Activated CD4-positive, alpha-beta T cell treated with anti-CD3 and anti-CD28 coated beads, Interleukin-10, Interleukin-2, amounts not matched to agents 100 ng/mL and 50 ng/mL, durations not matched to agents 16 hours and 8 hours (primary cell): ENCODE measurements at places on chromosomes 3 and 15.

DNA sequence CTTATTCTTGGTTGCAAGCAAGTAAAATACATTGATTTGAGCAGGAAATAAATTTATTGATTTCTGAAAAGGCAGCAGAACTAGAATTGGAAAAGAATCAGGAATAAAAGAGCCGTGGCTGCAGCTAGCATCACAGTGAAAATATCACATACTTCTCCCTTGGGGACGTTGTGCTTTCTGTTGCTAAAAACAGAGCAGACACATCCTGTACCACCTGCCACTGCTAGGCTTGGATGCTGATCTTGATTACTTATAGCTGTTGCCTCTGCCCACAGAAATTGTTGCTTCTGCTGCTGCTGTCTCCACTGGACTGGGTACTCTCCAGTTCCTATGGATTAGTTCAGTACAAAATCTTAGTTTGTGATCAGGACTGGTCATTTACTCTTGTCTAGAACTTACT, 283.8 kb downstream of the C3orf38 start:
- DNase-seq: no peak

- peak; percentile 18 for DNase-seq
Observed at GRCh38 chr3:192772240-192772894, 45.0 kb upstream of the FGF12 start.

DNA sequence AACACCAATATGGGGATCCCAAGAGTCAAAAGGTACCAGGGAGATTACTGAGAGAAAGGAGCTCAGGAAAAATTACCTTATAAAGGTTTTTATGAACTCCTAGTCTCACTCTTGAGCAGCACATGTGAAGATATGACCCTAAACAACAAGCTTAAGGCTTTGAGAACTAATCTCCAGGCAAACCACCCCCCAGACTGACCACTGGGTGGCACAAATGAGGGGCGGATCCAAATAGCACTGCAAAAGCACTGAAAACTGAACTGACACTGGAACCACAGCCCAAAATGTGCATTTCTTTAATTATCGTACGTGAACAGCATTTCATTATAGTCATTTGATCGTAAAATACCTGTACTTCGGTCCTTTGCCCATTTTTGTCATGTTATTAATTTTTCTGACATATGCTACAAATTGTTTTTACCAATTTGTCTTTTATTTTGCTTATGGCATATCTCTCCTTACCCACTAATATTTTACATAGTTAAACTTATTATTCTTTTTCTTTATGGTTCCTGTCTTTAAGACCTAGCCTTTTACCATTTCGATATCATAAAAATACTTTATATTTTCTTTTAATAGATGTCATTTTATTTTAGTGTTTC, 31.5 kb upstream of the TFDP2 start:
- peak; percentile 35 for DNase-seq

DNA sequence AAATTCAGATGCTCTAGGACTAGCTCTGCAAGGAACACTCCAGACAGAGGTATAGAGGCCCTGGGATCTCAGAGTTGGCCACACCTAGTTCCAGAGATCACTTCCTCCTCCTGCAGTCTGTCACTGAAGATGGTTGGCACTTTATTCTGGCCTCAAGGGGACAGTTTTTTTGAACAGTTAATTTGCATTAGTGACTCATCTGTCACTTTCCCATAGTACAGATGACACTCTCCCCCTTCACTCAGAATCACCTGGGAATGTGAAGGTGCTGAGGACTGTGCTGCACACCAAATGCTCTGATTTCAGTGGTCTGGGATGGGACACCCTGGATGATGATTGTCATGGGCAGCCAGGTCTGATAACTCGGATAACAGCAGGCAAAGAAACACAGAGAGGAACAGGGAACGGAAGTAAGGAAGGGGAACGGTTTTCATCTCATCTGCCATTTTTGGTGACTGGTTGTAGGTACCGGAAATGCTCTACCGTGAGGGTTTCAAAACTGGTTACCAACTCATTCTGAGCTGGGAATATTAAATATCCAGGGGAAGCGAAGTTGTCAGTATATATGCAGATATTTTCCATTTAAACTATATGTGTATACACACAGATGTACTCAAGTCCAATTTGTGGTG, 232.5 kb upstream of the ST8SIA2 start:
- peak; percentile 6 for DNase-seq

DNA sequence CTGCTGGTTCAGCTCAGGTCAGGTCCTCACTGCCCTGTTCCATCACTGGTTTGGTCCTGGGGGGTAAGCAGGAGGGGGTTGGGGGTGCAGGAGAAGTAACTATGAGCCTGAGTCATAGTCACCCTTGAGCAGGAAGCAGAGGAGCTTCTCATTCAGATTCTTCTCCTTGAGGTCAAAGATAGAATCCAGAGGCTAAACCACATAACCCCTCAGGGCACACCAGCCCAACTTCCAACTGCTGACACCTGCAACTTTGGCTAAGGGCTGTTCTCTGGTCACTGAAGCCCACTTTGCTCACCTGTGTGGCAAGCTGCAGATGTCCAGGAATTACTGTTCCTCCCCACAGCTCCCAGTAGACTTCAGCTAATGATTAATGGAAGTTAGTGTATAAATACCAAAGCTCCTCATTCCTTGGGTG, 48.8 kb upstream of the LRRFIP2 start:
- peak; percentile 19 for DNase-seq

GRCh38 chr15:58436552-58436951, 4.8 kb downstream of the LIPC start:
- no peak for DNase-seq

- DNase-seq: no peak
Observed at GRCh38 chr3:172582712-172583111, 59.5 kb upstream of the TNFSF10 start.

GRCh38 chr15:50233192-50233736, 32.3 kb downstream of the HDC start:
- no peak for DNase-seq

DNA sequence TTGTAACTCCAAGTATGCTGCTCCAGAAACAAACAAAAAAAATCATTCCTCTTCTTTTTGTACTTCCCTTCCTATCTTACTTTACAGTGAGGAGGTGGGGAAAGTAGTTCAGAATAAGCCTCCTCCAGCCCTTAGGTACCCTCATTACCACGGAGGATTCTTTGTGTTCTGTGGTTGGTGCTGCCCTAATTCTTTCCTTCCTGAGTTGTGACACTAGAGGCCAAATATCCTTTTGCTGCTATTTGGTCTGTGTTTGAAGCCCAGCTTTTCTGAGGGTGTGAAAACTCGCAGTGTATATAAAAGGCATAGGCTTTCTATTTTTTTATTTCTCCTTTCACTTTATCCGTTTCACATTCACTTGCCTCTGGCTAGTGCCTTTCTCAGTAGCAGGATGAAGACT, 98.2 kb downstream of the HHLA2 start:
- no peak for DNase-seq

DNA sequence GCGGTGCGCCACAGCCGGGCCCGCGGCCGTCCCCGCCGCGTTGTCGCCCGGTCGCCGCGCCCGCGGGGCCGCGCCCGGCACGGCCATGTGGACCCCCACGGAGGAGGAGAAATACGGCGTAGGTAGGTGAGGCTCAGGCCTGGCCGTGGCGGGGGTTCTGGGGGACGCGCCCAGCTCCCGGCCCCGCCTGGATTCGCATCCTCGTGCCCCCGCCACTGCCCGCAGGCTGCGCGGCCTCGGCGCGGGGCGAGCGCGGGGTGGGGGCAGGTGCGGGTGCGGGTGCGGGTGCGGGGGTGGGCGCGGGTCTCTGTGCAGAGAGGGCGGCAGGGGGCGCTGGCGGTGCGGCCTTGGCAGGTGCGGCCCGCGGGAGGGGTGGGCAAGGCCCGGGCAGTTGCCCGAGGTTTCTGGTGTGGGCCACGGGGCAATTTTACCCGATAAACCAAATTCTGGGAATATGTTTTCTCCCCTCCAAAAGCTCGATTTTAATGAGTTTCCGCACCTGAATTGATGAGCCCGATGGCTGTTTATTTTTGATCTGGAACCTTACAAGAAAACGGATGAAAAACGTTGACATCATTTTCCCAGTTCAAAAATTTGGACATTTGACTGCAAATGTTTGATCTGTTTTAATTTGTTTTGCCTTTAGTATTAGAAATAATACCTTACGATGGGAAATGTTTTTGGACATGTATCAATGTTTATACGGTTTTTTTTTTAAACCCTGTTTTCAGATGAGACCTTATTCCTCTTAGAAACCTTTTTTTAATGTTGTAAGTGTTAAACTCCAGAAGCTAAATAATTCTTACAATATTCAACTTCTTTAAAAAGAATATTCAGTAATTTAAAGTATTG, 678 bp downstream of the DOCK3 start:
- DNase-seq: peak; percentile 67

DNA sequence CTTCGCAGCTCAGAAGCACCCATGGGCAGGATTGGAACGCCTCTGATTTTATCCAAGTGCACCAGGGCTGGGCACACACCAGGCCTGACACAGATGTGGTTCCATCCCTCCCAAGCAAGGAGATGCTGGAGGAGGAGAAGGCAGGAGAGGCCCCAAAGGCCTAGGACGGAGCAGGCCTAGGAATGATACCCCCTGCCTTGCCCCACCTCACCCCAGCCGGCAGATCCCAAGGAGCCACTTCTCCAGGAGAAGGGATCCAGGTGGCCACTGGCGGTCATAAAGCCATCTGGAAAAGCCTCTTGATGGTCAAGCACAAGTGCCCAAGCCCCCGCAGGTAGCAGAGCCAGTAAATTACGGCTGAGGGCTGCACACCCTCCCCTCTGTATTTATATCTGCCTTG, 211.8 kb downstream of the TBC1D2B start:
- no peak for DNase-seq

- DNase-seq: no peak
Observed at GRCh38 chr15:73375755-73376305, 7.1 kb upstream of the HCN4 start.

- DNase-seq: no peak
Observed at GRCh38 chr3:56361731-56362130, 106.5 kb downstream of the ERC2 start.

DNA sequence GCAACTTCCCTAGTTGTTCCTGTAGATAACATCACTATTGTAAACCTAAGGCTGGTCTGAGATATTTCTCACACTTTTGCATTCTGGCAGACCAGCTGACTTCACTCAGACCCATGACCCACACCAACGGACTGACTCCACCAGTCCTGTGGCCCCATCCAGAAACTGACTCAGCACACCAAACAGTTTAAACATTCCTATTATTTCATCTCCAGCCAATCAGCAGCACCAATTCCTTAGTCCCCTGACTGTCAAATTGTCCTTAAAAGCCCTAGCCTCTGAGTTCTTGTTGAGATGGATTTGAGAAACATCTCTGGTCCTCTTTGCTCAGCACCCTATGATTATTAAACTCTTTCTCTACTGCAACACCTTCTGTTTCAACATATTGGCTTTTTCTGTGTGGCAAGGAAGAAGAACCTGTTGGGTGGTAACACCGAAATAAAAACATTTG, 12.2 kb upstream of the IDH2 start:
- no peak for DNase-seq

DNA sequence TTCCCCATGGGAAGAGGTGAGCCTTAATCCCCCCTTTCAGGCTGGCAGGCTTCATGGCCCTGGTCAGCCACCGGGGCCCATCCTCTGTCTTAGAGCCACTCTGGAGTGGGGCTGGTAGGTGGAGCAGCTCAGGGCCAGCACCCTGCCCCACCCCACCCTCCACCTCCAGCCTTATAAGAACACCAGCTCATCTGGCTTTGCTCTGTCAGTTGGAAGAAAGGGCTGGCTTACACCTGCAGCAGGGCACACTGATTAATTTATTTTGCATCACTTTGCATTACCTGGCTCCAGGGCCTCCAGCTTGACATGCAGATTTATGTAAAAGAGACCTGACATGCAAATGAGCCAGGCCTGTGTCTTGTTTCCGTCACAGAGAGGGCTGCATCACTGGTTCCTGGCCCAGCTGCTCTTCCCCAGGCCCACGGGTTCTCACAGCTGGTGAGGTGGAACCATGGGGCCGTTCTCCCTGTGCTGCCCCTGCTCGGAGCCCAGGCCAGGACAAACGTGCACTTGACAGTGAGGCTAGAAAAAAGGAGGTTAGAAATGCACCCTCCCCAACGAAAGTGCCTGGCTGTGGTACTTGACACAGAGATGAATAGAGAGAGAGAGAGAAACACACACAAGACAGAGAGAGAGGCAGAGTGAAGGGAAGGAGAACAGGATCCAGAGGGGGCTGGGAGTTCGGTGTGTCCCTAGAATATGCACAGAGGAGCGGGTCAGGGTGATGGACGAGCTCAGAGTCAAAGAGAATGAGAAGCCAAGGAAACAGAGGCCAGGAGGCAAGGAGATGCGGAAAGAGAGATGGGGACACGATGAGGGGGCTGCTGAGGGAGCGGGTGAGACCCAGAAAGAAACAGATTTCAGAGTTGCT, 44.5 kb upstream of the MAGEF1 start:
- no peak for DNase-seq

DNA sequence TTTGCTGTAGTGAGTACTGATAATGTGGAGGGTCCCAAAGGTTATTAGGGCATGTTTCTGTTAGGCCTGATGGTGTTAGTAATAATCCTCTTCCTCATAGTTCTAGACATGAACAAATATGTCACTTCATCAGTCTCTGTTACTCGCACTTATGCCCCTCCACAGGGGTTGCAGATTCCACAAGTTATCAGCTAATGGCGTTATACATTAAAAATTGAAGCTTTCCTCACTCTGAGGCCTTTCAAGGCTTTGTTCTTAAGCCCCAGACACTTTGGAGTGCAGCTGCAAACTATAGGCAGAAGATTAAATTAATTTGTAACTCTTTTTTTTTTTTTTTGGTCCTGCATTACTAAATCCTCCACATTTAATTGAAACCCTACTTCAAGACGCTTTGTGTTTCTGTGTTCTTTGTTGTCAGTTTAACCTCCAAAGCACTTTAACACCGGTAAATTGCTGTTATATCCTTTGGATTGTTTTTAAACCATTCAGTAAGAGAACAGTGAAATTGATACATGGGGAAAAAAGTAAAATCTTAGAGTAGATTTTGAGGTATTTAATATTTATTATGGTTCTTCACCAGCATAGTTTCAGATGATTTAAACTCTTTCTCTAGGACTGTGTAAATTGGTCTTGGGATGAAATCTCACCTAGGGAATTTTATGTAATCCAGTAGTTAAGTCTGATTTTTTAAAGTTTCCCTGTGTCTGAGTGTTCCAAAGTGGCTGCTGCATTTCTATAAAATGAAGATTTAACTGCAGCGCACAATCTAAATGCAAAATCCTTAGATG, 103.1 kb upstream of the SKOR1 start:
- DNase-seq: no peak
